CD4-positive, alpha-beta T cell (primary cell): ENCODE measurements at places on chromosomes 2 and 18.

GRCh38 chr2:152062125-152063091, 36.4 kb downstream of the CACNB4 start:
- DNase-seq, result no peak

GRCh38 chr2:18094277-18094676, 215.8 kb downstream of the KCNS3 start:
- DNase-seq, result no peak

DNA sequence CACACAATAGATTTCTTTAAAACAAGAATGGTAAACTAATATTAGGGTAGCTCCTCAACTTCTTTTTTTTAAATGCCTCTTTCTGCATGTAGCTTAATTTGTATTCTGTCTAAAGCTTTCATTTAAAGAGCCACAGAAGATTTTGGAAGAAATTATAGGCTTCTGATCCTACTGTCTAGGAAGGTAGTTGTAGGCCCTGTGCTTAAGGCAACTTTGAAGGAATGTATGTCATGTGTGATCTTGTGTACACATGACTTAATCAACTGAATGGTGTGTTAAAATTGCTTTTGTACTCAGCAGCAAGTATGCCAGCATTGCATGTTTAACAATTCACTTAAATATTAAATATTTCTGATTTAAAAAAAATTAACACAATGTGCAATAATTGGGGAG, 51.5 kb upstream of the LYPD6 start:
- DNase-seq, result no peak

- DNase-seq, result no peak
These were observed 110.1 kb downstream of the ZNF385B start for GRCh38 chr2:179751163-179751809.
